ENCODE measurements at places on chromosomes 7 and 10. TPM values are rescaled to one million over a fixed set of nuclear protein-coding genes. Genes with fewer than 3 reads are reported as not detected.

Gene C10orf95
- 8.0 TPM for total RNA-seq

Gene NPSR1
- total RNA-seq = not detected

Gene TSPAN12
- total RNA-seq = 10.7 TPM

Gene FAS
- total RNA-seq = 33.6 TPM

Gene TMEM213
- not detected for total RNA-seq

Gene FEZF1
- total RNA-seq = not detected

Gene ZC3HAV1L
- total RNA-seq = 14.2 TPM

Gene PLXDC2
- total RNA-seq = 31.0 TPM

Gene RASA4B
- 28.6 TPM for total RNA-seq

Gene PTPRN2
- 66.3 TPM for total RNA-seq

Gene GPR26
- total RNA-seq = not detected

Gene BET1
- total RNA-seq = 40.9 TPM

Gene MRLN
- not detected for total RNA-seq

Gene ZNF503
- 3.5 TPM for total RNA-seq

Gene HOXA4
- total RNA-seq = 0.87 TPM

Gene NIPSNAP2
- 63.4 TPM for total RNA-seq

Gene GIMAP2
- total RNA-seq = not detected

Gene AKR1C1
- total RNA-seq = 17.4 TPM

Gene RGS10
- 177 TPM for total RNA-seq

Gene CTNNA3
- total RNA-seq = 18.2 TPM

Gene STEAP1B
- 1.6 TPM for total RNA-seq

Measured in stomach (tissue), 19 donors.